ENCODE measurements at places on chromosomes 2 and 18.

- DNase-seq: no peak
These were observed 83.8 kb downstream of the VIT start for GRCh38 chr2:36780231-36780839.

DNA sequence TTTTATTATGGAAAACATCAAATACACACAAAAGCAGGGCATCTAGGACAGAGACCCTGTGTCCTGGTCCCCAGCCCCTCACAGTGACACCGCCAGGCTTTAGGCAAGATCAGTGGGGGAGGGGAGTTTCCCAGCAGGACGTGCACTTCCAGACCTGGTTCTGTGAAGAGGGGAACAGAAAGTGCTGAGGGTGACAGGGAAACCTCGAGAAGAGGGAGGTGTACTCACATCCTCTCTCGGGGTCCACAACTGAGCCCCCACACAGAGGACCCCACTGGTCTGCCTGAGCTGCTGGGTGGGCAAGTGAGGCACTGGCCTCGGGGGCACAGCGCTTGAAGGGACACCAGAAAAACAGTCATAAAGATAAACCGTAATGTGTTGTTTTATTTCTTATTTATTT, 4.4 kb upstream of the GPR35 start:
- DNase-seq: no peak

DNA sequence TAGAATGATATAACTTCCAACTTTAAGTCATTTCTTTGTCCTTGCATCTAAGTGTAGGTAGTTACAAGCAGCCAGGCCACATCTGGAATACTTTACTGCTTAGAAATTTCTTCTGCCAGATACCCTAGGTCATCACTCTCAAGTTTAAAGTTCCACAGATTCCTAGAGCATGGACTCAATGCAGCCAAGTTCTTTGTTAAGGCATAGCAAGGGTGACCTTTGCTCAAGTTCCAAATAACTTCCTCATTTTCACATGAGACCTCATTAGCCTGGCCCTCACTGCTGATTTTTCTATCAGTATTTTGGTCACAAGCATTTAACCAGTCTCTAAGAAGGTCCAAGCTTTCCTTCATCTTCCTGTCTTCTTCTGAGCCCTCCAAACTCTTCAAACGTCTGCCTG, 7.8 kb upstream of the UGT1A9 start:
- DNase-seq: no peak

DNA sequence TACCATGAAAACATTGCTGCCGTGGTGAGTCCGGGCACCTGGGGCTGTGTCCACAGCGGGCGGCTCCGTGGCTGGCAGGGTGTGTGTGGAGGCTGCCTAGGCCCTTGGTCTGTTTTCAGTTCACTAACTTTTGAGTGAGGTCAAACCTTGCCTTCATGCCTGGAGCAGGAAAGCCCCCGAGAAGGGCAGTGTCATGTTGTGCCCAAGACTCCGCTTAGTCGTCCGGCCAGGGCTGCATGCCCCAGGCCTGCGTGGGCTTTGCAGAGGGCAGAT, 24.1 kb downstream of the MAL start:
- no peak for DNase-seq

DNA sequence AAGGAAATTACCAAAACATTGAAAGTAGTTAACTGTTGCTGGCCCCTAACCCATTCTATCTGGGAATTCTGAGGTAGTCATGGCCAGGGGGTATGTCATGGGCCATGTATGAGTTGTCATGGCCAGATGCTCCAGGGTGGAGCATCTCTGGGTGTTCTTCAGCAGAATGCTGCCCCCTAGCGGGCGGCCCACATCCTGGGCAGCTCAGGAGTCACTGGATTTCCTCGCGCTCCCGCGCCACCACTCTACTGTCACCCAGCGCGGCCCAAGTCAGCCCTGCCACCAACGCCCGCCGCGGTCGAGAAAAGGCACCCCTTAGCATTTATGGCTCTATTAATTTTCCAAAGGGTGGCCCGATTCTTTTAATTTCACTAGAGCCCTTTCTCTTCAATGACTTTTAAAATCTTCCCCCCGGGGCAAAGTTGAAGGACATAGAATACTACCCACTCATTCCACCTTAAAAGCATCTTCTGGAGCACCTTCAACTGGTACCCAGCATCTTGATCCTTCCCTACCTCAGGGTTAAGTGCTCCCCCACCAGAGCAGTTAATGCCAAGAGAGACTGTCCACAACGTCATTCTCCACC, 41.6 kb downstream of the PKDCC start:
- no peak for DNase-seq

All from stimulated activated CD8-positive, alpha-beta memory T cell treated with anti-CD3 and anti-CD28 coated beads, Interleukin-4, amount 100 ng/mL, for 4 hours (primary cell).